ENCODE measurements at places on chromosomes 5 and 9. TPM values are rescaled to one million over a fixed set of nuclear protein-coding genes. Genes with fewer than 3 reads are reported as not detected.

DNA sequence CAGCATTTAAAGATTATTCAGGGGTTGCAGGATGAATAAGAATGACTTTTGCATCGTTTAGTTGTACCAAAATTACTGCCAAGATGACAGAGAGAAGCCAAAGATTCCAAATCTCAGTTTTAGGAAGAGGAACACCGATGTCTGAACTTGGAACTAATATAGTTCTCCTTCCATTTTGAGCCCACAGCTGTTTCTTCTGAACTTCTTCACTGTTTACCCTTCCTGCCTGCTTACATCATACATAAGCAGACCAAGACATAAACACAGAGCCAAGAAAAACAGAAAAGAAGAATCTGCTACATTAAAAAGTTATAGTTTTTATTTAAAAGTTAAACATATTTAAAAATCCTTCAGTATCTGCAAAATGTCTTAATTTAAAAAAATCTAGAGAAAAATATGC is 146.9 kb upstream of the RAPGEF1 start:
- no peak for DNase-seq

GRCh38 chr5:149128023-149128875 is 13.0 kb upstream of the ABLIM3 start:
- DNase-seq = no peak

- peak; percentile 83 for DNase-seq
Observed at GRCh38 chr9:35757226-35757891, 3.3 kb upstream of the MSMP start.

DNA sequence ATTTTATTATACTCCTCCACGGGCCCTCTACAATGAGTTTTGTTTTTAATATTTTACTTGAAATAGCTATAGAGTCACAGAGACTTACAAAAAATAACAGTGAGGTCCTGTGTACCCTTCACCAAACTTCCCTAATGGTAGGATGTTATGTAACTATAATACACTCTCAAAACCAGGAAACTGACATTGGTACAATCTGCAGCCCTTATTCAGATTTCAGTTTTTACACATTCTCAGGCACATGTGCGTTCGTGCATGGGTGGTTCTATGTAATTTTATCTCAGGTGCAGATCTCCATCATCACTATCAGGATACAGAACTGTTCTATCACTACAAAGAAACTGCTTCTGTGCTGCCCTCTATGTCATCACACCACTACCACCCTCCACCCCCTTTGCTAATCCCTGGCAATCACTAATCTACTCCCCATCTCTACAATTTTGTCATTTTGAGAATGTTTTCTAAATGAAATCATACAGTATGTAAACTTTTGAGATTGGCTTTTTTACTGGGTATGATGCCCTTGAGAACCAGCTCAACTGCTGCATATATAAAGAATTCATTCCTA is 16.4 kb downstream of the RAB14 start:
- no peak for DNase-seq

- DNase-seq = no peak
Observed at GRCh38 chr9:126397056-126397455, 70.4 kb downstream of the MVB12B start.

Gene FOXD4L6
- not detected for polyA plus RNA-seq

Gene IL7R
- 1.4 TPM for polyA plus RNA-seq
